ENCODE measurements at places on chromosomes 3 and 15. TPM values are rescaled to one million over a fixed set of nuclear protein-coding genes. Genes with fewer than 3 reads are reported as not detected.

Gene TERB2
- polyA plus RNA-seq: not detected

Gene EFHB
- polyA plus RNA-seq: 0.99 TPM

Gene ANKUB1
- 0.36 TPM for polyA plus RNA-seq

Gene SERPINI2
- polyA plus RNA-seq: 1.1 TPM

Gene ATP13A5
- not detected for polyA plus RNA-seq

Gene GHSR
- polyA plus RNA-seq: not detected

Gene CELF6
- polyA plus RNA-seq: 3.3 TPM

Gene PLD1
- 13.6 TPM for polyA plus RNA-seq

Gene ARRDC4
- polyA plus RNA-seq: 26.0 TPM

Gene ERICH6
- polyA plus RNA-seq: 0.50 TPM

Gene CYP11A1
- polyA plus RNA-seq: 1.6 TPM

Gene SPESP1
- 5.5 TPM for polyA plus RNA-seq

Gene STARD9
- polyA plus RNA-seq: 7.5 TPM

Gene ABI3BP
- 24.1 TPM for polyA plus RNA-seq

Gene RBM5
- 272 TPM for polyA plus RNA-seq

Gene ZBTB47
- polyA plus RNA-seq: 15.6 TPM

Gene SEMA5B
- polyA plus RNA-seq: 25.6 TPM

Gene TNK2
- 19.7 TPM for polyA plus RNA-seq

Gene LIPC
- polyA plus RNA-seq: 11.8 TPM

Gene TM4SF1
- polyA plus RNA-seq: 79.2 TPM

Gene ZNF860
- polyA plus RNA-seq: 3.2 TPM

Gene OXNAD1
- polyA plus RNA-seq: 16.4 TPM

Gene GOLGA6L7
- 0.32 TPM for polyA plus RNA-seq

Gene TMEM41A
- polyA plus RNA-seq: 31.6 TPM

Gene EOMES
- polyA plus RNA-seq: 0.13 TPM

Gene IGSF10
- polyA plus RNA-seq: 1.7 TPM

Gene CTXND1
- 10.8 TPM for polyA plus RNA-seq

Gene LCMT2
- 15.9 TPM for polyA plus RNA-seq

Gene LRRC49
- polyA plus RNA-seq: 19.1 TPM

Gene CILP
- 3.3 TPM for polyA plus RNA-seq

Gene CERS3
- 0.10 TPM for polyA plus RNA-seq

Gene EPHB1
- polyA plus RNA-seq: 6.2 TPM

Gene AQR
- 44.6 TPM for polyA plus RNA-seq

Gene GPR62
- 0.36 TPM for polyA plus RNA-seq

Gene CP
- polyA plus RNA-seq: 0.33 TPM

Gene NR1D2
- polyA plus RNA-seq: 42.5 TPM

Gene SCAMP5
- polyA plus RNA-seq: 24.5 TPM

Gene PIERCE2
- 6.7 TPM for polyA plus RNA-seq

Gene GALNT15
- polyA plus RNA-seq: 3.1 TPM

Gene DNAH12
- polyA plus RNA-seq: 0.88 TPM

Gene GRIP2
- 0.90 TPM for polyA plus RNA-seq

Gene SLC38A3
- polyA plus RNA-seq: 6.8 TPM

Gene MAP1A
- polyA plus RNA-seq: 7.5 TPM

Gene PRKCD
- 23.9 TPM for polyA plus RNA-seq

Gene BCL6
- polyA plus RNA-seq: 9.4 TPM

Gene EIF1B
- polyA plus RNA-seq: 125 TPM

Gene SMC4
- polyA plus RNA-seq: 107 TPM

Gene FOXL2
- polyA plus RNA-seq: not detected

Gene SCN5A
- 0.94 TPM for polyA plus RNA-seq

Gene WDR5B
- 10.8 TPM for polyA plus RNA-seq

All from right renal cortex interstitium (tissue), 3 donors.